ENCODE measurements at places on chromosomes 4 and X.
A peak's percentile ranks its signal among the peaks of the same experiment; 100 is the strongest.

GRCh38 chr4:88158489-88159228, at the start of gene ABCG2:
Gene ABCG2 (minus strand): TSS chr4:88158639. CDS start chr4:88139995, 18,644 bp downstream.
- no peak for DNase-seq

- DNase-seq = no peak
Measured at GRCh38 chr4:98793658-98794057, 135.2 kb upstream of the TSPAN5 start.

DNA sequence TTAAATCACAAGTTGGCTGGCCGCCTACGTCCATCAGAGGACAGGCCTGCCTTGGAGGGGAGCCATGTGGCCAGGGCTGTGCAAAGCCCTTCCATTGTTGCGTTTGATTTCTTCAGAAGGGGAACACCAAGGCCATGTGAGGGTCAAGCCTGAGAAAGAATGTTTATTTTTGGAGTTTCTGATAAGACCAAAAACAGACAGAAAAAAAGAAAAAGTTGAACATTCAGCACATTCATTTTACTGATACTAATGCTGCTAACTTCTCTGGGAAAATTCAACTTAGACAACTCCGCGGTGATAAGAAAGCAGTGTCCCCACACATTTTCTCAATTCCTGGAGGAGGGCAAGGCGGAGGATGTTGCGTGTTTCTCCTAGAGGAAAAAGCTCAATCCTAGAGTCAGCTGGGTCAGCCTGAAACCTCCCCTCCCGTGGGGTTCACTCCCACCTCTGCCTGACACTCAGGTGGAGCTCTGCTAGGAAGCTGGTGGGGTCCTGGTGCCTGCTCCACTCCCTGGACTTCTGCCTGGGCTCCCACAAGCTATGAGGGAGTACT, 63.5 kb downstream of the ANAPC4 start:
- DNase-seq = peak; percentile 53

DNA sequence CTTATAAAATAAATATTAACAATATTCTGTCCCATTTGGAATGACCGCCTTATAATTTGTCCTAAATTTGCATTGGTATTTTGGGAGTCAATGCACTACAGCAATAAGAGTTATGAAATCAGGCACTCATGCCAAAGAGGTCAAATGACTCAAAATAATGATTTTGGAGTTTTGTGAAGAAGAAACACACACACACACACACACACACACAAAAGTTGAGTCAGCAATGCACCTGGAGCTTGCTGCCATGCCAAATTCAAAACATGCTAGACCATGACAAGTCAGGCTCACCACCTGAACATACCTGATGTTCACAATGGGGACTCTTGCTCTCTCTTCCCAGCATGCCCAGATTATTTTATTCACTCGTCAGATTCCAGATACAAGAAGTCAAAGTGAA, 56.7 kb downstream of the PROM1 start:
- DNase-seq = no peak

GRCh38 chr4:145868637-145869409, 69.8 kb downstream of the ZNF827 start:
- no peak for DNase-seq

DNA sequence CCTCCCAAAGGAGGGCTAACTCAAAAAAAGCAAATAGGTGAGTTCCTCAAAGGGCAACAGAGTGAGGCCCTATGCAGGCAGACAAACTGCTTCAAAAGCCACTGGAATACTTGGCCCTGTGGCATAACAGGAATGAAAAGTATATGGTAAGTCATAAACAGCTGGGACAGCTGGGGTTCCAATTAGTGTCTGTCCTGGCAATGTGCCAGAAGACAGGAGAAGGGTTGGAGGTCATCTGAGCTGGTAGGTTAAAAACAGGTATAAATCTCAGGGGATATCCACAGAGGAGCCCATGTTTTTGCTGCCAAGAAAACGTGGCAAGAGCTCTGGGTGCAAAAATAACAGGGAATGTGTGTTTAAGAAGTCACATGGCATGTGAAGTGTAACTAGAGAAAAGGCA, 111.6 kb downstream of the APOOL start:
- DNase-seq = no peak

Measured in pons (tissue), 1 donor.